Urothelium cell line (cell line): ENCODE measurements at places on chromosomes 1 and 21.

DNA sequence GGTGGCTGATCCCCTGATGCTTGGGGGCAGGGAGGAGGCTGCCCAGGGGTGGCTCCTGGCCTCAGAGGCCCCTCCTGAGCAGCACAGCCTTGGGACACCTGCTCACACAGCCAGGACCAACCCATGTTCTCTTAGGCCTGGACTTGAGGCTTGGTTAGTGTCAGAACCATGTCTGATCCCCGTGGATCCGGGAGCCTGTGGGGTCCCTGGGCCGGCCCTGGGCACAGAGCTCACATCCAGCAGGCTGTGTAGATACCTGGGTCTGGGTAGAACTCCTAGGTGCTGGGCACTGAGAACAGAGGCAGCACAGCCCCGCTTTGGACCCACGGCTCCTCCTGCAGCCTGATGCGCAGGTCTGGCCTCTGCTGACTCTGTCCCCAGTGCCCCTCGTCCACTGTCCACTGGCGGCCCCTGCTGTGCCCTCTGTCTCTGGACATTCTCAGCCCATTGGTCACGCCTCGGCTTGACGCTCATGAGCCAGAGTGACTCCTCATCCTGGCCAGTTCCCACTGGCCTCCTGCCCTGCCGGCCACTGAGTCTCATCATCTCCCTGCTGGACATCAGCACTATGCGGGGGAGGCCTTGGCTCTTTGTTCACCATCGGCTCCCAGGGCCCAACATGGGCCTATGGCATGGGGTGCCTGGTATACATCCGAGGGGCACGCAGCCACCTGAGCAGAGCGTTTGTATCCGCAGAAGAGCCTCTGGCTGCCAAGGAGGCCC is 70.2 kb downstream of the TRIM11 start:
- DNase-seq = no peak

- DNase-seq = no peak
These were observed 65.6 kb downstream of the PRKCZ start for GRCh38 chr1:2115702-2116341.

DNA sequence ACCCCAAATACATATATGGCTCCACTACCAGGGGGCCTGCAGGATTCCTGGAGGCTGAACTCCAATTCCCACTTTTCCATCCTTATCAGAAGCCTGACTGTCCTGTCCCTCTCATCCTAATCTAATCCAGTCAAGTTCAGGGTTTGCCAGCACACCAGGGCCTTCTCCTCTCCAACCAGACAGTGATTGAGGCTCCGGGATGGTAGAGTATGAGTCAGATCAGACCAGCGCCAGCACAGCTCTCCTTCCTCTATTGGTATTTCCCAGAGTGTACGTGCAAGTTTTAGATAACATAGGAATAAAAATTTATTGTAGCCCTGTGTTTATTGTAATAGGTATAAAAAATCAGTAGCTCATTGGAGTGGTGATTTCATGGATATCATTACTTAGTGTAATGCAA is 24.5 kb upstream of the RCSD1 start:
- DNase-seq = no peak

DNA sequence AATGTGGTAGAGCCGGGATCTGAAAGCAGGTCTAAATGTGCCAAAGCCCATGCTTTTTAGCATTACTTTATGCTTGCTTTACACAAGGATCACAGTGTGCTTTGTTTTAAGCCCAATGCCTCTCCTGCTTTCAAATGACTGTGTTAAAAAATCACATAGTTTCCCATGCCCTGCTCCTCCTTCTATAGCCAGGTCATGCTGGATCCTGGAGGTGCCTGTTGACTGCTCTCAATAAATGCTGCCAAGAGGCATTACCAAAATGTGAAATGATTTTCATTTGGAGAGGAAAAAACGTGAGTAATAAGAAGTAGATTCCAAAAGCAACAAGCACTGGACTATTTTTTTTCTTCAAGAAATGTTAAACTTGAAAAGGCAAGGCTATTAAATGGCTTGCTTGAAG is 420.7 kb upstream of the USP24 start:
- DNase-seq = no peak

DNA sequence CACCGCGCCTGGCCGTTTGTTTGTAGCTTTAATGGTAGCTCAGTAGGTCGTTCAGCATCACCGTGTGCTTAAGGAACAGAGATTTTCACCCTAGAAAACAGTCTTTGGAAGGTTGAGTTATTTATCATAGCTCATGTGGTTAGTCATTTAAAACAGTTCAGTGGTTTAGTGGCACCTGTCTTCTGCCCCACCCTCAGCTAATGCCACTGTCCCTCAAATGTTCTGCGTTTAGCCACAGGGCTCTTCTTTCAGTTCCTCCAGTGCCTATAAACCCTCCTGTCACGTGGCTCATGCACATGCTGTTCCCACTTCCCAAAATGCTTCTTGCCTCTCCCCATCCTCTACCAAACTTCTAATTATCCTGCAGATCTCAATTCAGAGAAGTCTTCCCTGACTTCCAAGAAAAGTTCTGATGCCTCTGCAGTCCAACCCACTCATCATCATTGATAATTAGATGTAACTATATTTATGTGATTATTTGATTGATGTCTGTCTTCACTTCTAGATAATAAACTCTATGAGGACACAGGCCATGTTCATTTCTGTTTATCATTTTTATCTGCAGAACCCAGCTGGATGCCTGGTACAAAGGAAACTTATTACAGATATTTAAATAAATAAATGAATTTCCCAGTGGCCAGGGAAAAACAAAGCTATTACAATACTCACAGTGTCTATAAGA is 14.4 kb upstream of the DIPK1A start:
- DNase-seq = no peak

DNA sequence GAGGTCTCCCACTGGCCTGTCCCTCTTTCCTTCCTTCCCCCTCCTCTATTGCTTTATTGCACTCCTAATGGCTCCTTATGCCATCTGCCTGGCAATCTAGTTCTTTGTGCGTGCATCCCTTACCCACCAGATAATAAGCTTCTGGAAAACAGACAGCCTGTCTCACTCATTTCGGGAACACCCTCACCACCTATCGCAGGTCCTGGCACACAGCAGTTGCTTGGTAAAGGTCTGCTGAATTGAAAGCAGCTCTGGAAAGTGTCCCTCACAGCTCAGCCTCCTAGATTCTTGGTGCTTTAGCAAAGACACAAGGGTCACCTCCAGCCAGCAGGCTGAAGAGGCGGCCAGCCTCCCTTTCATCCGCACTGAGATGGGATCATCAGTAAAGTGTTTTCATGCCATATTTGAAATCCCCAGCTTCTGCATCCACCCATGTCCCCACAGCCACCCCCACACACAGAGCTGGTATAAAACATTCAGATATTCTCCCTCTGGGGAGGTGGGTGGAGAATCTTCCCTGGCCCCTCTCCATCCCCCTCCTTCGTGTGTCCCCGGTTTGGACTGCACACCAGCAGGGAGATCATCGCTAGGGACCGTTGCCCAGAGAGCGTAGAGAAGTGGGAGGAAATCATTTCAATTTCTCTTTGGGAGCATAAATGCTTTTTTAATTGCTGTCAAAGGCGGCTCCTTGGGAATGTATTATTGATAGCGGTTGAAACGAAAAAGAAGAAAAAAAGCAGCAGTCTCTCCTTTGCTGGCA is 29.1 kb upstream of the ATP2B4 start:
- DNase-seq = no peak

DNA sequence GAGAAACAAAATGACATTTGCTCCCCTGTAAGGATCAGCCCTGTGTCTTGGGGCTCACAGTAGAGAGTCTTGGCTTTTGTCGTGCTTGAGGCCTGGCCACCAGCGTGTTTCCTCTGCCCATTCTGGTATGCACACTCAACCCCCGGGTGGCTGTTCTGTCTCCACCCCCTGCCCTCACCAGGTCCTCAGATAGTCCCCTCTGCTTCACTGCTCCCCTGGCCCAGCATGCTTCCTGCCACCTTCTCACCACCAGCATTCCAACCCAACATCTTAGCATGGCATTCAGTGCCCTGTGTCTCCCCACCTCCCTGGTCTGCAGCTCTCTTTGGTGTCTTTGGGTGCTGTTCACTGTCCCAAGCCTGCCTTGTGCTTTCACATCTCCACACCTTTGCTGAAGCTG is 16.2 kb downstream of the ZNF362 start:
- no peak for DNase-seq

DNA sequence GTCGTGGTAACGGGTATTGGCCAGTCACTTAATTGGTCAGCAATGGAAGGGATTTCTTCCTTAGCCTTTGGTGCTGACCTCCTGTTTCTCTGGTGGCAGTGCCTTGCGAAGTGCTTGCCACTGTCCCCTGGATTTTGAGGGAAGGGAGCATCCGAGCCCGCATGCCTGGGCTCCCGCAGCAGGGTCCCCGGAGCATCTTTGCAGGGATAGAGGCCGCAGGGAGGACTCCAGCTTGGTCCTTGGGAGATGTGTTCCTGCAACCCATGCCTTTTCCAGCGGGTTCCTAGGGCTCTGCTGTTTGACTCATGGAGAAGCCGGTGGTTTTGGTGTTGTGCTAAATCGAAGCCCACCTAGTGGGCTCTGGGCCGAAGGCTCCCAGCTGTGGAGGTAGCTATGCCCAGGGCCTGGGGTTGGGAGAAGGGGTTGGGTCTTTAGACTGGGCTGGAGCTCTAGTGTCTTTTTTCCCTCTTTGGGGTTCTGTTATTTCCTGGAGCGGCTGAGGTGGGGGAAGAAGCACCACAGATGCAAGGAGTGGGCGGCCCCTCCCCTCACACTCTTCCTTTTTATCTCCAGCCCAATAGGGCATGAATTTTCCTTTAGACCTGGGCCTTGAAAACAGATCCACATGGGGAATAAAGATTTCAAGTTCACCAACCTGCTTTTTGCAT is 39.0 kb downstream of the PIK3CD start:
- DNase-seq = no peak

DNA sequence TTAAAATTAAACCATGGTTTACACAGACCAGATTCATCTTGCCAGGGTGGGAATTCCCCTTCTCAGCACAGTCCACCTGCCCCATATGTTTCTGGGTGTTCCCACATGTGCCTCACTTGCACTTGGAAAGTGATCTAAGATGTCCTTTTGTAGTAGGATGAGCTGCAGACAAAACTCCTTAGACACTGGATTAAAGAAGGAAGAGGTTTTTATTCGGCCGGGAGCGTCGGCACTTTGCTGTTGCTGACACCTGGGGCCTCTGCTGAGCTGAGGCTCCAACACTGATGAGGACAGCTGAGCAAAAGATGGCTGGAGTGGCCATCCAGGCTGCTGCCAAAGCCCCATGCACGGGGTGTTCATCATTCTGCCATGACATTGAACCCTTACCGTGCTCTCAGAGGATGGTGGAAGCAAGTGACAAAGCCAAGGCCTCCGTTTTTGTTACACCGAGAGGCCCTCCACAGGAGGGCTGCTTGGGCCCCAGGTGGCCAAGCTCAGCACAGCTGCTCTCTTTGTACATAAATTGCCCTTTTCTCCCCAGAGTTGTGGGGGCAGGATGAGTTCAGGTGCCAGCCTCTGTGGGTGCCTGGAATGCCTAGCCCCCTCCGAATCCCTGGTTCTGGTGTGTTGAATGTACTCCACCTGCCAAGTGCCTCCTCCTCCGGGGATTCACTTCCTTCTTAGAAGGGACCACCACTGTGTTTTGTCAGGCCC is 7.3 kb upstream of the ACOT11 start:
- no peak for DNase-seq

GRCh38 chr1:185595835-185596667 is 138.1 kb upstream of the HMCN1 start:
- DNase-seq = peak; percentile 56

- no peak for DNase-seq
These were observed 1.1 kb downstream of the GNG4 start for GRCh38 chr1:235648407-235648907.

GRCh38 chr1:16139473-16139962 is 16.4 kb downstream of the EPHA2 start:
- peak; percentile 80 for DNase-seq

DNA sequence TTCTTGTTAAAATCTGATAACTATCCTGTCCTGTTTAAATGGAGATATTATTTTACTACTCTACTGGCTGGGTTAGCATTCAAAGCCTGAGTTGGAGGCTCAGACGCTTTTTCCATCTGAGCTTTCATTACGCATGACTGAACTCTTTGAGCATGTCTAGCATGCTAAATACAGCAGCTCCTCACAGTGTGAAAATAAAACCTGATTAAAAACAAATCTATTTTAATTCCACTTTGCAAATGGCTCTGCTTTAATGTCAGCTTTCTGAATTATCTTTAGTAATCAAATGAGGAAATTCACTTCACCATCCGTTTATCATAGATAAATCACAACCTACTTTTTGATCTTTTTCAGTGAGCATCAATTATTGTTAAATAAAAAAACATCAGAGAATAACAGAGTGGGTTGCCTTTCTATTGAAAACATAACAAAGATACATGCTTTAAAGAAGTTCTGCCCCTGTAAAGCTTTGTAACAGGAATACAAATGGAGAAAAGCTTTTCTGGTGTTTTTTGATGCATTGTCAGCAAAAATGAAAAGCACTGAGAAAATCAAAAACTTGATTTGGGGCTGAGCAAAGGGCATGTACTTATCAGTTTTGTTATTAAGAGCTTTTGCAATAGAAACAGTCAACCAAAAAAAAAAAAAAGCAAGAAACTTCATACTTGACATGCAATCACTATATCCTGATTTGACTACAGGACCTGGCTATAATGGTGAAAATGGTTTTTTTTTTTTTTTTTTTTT is 3.5 kb upstream of the SPEN start:
- no peak for DNase-seq

DNA sequence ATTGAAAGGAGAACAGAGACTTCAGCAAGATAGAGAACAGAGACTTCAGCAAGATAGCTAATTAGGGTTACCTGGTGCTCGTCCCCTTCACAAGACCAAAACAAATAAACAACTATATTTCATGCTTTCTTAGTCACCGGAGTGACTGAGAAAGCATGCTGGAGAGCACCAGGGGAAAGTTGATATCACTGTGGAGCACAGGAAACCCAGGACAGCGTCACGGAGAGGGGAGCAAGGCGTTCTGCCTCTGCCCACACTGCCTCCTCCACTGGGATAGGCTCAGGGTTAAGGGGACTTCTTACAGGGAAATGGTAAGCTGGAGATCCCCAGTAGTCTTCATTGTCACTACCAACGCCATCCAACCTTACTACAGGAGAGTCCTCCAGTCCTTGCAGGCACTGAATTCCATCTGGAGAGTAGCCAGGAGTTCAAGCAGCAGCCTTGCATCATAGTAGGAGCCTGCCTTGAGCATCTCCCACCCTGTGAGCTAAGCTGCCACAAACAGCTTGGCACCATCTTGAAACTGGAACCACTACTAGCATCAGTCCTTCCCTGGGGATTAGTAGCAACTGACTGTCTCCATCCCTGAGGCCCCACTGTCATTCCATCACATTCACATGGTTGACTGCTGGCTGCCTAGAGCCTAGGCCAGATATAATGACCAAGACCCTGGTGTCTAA is 239.4 kb downstream of the PLPP3 start:
- DNase-seq = no peak

- DNase-seq = no peak
These were observed 2.6 kb upstream of the RUSC1 start for GRCh38 chr1:155318082-155318481.

GRCh38 chr1:110087812-110088738 is 17.6 kb upstream of the ALX3 start:
- DNase-seq = peak; percentile 82

GRCh38 chr1:19309123-19309813 is 2.7 kb downstream of the AKR7A2 start:
- DNase-seq = no peak

GRCh38 chr1:77533660-77534305 is 148.7 kb downstream of the ZZZ3 start:
- peak; percentile 48 for DNase-seq
